ENCODE measurements at places on chromosomes 4 and X. TPM values are rescaled to one million over a fixed set of nuclear protein-coding genes. Genes with fewer than 3 reads are reported as not detected.

The ARHGAP24 gene
- total RNA-seq, result 1.5 TPM

The DCLK2 gene
- total RNA-seq, result not detected

The CLNK gene
- 0.11 TPM for total RNA-seq

The FDCSP gene
- total RNA-seq, result not detected

- DNase-seq, result peak; percentile 27
Measured at GRCh38 chrX:9885150-9885549, 82.0 kb upstream of the CLDN34 start.

- DNase-seq, result no peak
Measured at GRCh38 chr4:128347930-128348660, 60.5 kb upstream of the PGRMC2 start.

DNA sequence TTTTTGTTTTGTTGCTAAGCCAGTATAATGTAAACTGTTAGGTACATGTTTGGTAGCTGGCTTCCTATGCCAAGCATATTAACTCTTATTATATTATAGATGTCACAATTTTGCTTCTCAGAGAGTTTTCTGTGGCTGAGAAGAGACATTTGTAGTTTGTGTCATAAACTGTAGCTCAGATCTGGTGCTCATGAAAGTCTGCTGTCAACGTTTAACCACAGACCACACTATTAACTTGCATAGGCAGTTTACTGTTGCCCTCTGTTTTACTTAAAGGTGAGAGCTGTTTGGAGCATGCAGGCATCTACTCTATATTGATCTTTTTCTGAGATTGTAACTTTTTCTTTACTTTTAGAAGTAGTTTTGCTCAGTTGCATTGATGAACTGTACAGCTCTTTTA, 166.8 kb downstream of the TLL1 start:
- no peak for DNase-seq

GRCh38 chr4:16659079-16659478, 239.4 kb downstream of the LDB2 start:
- DNase-seq, result no peak

- no peak for DNase-seq
Measured at GRCh38 chr4:148112231-148112982, 329.8 kb downstream of the NR3C2 start.

Data from activated T-cell treated with anti-CD3 and anti-CD28 coated beads, Interleukin-2, amount 50 U/mL, for 4 hours (primary cell).